ENCODE measurements at places on chromosomes 11 and 22.

- no peak for DNase-seq
Observed at GRCh38 chr22:19818324-19819207, 36.1 kb downstream of the GNB1L start.

DNA sequence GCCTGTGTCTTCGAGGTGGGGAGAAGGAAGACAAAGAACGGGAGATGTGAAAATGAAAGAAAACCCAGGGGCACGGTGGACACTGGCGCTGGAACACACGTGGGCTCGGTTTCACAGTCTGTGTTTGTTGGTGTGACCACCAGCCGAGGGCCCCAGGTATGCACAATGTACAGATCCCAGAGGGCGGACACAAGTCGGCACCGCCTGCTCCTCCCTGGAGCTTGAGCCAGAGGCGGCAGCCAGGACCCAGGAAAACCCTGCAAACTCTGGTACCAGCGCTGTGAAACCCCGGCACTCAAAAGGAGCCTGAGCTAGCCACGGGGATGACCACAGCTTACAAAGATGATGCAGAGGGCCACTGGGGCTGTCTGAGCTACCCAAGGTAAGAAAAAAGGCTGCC lies 105.0 kb downstream of the SHANK2 start:
- DNase-seq: no peak

GRCh38 chr11:65946655-65947054 lies 1.4 kb downstream of the TSGA10IP start:
- DNase-seq: no peak

- DNase-seq: no peak
Observed at GRCh38 chr11:57493507-57494503, 21.7 kb downstream of the SLC43A1 start.

DNA sequence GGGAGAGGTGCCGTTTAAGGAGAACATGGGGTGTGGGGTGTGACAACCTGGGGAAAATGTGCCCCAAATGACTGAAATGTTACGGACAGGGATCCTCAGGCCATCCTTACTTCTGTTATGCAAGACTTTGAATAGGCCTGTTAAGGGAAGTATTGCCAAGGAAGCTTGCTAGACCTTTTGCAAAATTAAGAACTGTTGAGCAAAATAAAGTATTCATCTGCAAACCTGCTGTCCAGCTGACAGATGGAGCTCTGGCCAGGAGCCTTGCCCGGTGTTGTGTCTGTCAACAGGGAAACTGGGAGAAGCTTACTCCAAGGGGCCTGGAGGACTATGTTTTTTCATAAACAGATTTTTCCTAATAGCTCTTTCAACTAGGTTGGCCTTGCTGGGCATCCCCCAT lies 48.0 kb downstream of the FAT3 start:
- DNase-seq: no peak

DNA sequence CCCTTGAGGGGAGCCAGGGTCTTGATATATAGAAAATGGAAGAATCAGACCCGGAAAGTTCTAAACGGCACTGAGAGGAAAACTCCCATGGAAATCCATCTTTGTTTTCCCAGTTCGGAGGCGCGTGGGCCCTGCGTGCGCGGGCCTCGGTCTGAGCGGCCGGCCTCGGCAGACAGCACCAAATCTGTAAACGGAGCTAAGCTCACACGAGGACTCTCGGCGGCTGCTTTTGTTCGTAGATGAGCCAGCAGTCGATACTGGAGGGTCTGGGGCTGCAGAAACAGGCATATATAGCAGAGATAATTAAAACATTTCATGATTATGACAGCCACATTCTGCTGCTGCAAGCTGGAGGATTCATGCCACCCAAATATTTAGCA lies 68.5 kb upstream of the PPARA start:
- no peak for DNase-seq

DNA sequence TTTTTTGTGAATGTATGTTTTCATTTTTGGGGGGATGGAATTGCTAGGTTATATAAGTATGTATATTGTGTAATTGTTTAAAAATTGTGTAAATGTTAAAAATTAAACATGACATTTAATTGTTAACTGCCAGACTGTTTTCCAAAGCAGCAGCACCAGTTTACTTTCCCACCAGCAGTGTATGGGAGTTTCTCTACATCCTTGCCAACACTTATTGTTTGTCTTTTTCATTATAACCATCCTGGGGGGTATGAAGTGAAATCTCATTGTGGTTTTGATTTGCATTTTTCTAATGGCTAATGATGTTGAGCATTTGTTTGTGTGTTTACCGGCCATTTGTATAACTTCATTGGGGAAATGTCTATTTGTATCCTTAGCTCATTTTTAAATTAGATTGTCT lies 31.7 kb upstream of the RRAS2 start:
- DNase-seq: no peak

- no peak for DNase-seq
Observed at GRCh38 chr11:1147792-1148191, 10.0 kb upstream of the MUC5AC start.

DNA sequence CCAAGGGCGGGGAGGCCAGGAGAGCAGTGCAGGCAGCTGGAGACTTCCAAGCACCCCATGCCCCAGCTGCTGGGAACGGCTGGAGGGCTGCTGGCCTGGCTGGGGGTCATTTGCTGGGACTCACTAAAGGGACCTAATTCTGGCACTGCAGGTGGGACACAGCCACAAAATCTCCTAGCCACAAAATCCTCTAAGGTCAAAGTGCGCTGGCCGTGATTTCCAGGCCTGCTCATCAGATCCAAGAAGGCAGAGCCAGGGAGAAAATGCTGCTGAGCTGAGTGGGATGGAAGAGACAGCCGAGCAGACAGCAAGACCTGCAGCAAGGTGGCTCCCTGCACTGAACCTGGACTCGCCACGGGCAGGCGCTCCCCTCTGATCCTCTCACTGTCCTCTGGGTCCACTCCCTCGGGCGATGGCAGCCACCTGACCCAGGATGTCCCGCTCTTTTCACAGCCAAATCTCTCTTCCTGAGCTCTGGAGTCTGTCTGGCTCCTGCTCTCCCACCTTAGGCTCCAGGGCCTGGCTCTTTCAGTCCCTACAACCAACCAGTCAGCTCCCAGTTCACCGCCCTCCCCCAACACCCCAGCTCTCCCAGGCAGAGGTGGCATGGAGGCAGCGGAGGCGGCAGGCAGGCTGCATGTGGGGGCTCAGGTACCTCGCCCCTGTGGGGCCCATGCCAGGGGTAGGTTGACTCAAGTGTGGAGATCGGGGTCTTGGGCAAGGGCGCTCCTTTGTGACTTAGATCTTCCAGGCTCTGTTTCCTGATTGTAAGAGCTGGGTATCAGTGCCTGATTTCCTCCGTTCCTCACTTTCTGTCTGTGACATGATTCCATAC lies 14.5 kb downstream of the OVOL1 start:
- no peak for DNase-seq

DNA sequence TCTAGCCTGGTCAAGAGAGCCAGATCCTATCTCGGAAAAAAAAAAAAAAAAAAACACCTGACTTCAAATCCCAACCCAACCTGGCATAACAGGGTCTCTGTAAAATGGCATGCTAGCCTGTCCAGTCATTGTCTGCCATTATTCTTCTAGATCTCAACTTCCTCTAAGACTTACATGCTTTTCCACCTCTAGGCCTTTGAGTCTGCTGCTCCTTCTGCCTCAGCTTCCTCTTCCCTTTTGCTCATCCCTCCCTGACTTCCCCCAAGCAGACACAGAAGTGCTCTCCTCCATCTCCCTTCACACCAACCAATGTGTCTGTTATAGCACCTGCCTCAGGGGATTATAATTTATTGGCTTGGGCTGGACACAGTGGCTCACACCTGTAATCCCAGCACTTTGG lies 7.8 kb downstream of the STK33 start:
- no peak for DNase-seq

- no peak for DNase-seq
Observed at GRCh38 chr11:66864172-66864901, 7.5 kb downstream of the LRFN4 start.

- DNase-seq: no peak
Observed at GRCh38 chr22:40120848-40121247, 56.9 kb upstream of the TNRC6B start.

DNA sequence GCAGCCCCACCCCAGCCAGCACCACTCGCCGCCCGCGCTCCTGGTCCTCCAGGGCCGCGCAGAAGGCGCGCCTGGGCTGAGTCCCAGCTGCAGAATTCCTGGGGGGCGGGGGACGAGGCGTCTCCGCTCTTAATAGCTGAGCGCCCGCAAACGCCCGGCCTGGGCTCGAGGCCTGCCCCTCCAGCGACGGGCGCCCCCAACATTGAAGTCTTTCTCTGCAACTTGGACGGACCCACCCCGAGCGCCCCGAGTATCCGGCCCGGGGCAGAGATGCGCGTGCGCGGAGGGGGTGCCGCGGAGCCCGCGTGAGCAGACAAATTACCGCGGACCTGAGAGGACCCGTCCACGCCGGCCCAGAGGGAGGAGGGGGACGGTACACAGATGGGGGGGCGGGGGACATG lies 6.7 kb upstream of the SYT7 start:
- DNase-seq: no peak

- DNase-seq: no peak
Observed at GRCh38 chr22:43109921-43110443, 568 bp upstream of the BIK start.

- DNase-seq: no peak
Observed at GRCh38 chr22:23103199-23103954, 33.1 kb downstream of the GNAZ start.

- DNase-seq: no peak
Observed at GRCh38 chr11:92920331-92920730, 49.1 kb upstream of the MTNR1B start.

GRCh38 chr11:43924112-43924855 lies 18.2 kb upstream of the C11orf96 start:
- DNase-seq: no peak

DNA sequence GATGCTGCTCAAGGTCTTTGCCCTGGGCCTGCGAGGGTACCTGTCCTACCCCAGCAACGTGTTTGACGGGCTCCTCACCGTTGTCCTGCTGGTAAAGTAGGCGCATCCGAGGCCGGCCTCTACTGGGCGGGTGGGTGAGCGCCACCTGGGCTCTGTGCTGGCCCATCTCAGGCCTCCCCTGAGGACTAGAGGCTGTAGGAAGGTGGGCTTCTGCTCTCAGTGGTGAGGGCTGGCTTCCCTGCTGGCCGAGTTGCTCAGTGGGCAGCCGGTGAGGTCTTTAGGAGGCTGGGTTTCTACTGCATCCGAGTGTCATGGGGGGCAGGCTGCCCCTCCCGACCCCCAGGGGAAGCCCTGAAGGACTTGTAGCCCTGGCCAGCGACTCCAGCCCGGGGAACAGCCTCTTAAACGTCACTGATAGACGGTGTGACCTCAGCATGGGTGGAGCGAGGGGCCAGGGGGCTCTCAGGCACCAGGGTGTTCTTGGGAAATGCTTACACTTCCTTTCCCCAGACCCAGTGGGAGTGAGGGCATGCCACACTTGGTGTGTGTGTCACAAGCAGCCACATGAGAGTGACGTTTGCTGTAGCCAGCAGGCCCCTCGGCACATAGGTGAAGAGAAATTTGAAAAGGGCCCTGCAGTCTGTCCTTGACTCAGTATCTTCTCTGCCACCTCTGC lies 30.3 kb downstream of the TPCN2 start:
- no peak for DNase-seq

DNA sequence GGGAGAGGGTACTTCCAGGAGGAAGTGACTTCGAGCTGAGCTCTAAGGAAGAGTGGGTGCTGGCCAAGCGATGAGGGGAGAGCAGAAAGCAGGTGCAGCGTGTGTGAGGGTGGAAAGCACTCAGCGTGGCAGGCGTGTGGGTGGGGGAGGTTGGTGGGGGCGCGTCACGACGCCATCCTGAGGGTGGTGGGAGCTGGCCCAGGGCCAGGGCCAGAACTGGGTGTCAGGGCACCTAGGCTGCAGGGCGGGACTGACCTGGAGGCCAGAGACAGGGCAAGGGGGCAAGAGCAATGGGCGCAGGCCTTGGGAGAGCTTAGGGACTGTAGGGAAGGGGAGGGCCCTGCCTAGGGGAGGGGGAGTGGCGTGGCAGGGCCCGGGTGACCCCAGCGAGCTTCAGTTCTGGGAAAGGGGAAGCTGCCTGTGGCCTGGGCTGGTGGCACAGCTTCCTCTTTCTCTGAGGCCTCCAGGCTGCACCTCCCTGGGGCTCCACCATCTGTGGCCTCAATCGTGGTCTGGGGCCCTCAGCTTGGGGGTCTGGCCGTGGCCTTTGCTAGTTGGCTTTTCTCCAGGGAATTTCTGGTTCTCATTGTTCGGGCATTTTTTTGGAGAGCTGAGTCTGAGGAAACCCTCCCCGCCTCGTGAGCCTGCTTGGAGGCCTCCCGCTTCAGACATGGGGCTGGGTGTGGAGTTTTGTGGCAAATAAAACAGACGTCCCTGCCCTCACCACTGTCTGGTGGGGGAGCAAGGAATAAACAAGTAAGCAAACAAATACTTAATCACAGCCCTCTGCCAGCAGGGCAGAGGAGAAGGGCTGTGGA lies 8.9 kb downstream of the RELT start:
- DNase-seq: no peak

- DNase-seq: no peak
Observed at GRCh38 chr22:28600546-28601143, 79.0 kb downstream of the TTC28 start.

DNA sequence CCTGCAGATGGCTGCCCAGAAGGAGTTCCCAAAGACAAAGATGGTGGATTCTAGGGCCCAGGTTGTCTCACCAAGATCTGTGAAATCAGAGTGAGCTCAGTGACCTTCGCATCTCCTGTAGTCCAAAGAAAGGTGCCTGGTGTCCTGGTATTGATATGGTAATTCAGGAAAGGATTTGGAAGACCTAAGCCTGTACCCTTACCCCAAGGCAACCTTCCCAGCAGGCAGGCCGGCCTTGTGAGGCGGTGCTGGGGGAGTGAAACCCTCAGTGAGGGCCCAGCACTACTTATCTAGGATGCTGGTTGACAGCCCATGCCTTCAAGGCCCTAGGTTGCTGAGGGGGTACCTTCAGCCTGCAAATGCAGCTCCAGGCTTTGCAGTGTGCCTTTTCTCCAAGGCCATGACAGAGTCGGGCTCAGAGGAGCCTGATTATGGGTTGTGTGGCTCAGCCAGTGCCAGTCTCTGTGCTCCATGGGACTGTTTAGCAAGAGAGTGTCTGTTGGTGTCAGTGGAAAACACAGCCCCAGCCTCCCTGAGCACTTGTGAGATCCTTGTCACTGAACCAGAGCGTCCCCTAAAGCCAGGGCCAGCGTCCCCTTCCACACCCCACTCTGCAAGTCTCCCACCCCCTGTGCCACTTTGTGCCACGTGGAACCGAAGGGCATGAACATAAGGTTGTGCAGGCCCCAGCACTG lies 72.8 kb upstream of the MYOD1 start:
- no peak for DNase-seq

All from cortex of kidney (tissue), 1 donor.